ENCODE measurements at places on chromosomes 1 and 21.
A peak's percentile ranks its signal among the peaks of the same experiment; 100 is the strongest.

- no peak for DNase-seq
Observed at GRCh38 chr1:44609768-44610526, 64.3 kb downstream of the TMEM53 start.

- no peak for DNase-seq
Observed at GRCh38 chr1:238396140-238396539, 505.4 kb upstream of the ZP4 start.

GRCh38 chr1:187626056-187626455, 797.3 kb downstream of the PLA2G4A start:
- no peak for DNase-seq

DNA sequence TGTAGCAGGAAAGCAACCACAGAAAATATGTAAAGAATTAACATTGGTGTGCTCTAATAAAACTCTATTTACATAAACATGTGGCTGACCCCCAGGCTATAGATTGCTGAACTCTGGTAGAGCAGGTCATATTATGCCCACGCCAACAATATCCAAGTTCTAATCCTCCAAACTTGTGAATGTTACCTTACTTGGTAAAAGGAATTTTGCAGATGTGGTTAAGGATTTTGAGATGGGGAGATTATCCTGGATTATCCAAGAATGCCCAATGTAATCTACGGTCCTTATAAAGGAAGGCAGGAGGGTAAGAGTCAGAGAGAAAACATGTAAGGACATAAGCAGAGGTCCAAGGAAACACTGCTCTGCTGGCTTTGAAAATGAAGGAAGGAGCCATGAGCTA, 201.0 kb downstream of the USH2A start:
- no peak for DNase-seq

GRCh38 chr1:153532769-153533599, 2.8 kb downstream of the S100A6 start:
- no peak for DNase-seq

DNA sequence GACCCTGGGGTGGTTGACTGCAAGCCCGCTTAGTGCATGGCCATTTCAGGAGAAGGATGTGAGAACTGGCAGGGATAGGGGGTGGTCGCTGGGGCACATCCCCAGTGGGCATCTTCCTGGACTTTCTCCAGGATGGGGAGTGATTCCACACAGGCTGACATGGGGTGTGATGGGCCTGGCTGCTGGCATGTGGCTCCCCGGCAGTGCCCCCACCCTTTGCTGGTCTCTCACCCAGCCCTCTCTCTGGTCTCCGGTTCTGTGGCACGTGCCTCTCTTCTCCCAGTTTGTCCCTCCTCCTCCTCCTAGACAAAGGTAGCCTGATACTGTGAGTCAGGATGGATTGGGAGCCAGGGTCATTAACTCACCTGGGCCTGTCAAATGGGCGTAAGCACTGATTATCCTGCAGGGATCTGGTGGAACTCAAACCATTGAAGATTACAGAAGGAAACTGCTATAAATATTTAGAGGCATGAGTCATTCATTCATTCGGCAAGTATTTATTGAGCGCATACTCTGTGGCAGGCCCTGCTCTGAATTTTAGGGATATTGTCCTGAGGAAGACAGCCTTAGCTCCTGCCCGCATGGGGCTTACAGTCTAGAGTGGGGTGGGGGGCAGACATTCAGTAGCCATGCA, 23.6 kb upstream of the EPS8L3 start:
- DNase-seq: no peak

DNA sequence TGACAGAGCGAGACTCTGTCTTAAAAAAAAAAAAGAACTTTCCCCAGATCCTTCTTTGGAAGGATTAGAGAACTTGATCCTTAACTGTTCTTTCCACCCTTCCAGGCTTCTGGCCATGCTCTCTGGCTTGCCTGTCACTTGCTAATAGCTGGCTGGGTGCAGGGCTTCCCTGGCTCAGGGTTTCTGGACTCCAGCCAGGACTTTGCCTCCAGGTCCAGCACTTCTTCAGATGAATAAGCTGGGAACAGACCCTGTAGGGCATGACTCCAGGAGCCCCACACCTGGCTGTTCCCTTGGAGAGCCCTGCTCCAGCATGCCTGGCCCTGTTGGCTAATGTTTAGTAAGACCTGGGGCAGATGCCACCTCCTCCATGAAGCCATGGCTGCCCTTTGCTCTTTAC, 3.3 kb upstream of the NT5C1A start:
- DNase-seq: no peak

GRCh38 chr1:14788080-14788479, 189.6 kb downstream of the KAZN start:
- no peak for DNase-seq

DNA sequence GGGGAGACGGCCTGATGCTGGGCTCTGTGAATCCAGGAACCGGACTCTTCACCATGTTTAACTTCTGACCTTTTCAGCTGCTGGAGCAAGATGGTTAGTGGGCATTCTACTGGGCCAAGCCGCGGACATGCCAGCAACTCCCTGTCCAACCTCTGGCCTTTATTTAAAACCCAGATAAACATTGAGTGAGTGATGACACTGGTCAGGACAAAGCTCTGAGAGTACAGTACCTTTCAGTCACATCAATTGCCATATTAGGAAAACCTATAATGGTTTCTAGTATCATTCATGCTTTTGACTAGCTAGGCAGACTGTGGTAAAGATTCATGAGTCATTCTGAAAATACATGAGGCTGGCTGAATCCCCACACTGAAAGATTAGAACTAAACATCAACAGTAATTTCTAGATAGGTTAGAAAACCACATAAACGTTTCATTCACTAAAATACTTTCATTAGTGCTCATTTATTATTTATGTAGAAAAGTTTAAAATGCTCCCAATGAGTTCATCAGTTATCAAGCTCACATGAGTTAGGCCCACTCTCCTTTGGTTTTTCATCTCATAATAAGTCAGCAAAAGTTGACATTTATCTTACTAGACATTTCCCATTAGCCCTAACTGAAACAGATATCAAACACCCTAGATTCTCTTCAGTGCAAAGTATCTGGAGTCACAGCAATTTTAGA, 7.1 kb upstream of the ACTA1 start:
- DNase-seq: no peak

DNA sequence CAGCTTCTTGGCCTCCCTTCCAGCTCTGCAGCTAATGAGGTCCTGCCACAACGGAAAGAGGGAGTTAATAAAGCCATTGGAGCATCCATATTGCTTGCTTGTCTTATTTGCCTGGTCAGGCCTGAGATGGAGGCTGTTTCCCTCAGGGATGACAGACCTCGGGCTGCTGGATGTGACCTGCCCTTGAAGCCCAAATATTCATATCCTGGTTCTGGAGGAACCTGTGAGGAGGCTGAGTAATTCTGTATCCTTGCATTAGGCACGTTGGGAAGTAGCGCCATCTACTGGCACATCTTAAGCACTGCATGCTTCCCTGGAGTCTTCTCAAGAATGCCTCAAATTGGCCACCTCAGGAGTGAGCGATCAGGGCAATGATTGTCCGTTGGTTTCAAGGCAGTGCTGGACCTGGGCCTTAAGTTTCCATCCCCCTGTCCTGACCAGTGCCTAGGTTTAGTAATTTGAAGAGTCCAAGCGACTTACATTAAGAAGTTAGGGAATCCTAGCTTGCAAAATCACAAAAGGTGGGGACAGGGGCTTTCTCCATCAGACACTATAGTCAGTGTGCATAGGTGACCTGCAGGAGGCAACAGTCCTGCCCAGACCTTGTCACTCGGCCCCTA, 13.8 kb upstream of the NASP start:
- peak; percentile 39 for DNase-seq

- no peak for DNase-seq
Observed at GRCh38 chr1:47559944-47560695, 122.3 kb downstream of the FOXD2 start.

DNA sequence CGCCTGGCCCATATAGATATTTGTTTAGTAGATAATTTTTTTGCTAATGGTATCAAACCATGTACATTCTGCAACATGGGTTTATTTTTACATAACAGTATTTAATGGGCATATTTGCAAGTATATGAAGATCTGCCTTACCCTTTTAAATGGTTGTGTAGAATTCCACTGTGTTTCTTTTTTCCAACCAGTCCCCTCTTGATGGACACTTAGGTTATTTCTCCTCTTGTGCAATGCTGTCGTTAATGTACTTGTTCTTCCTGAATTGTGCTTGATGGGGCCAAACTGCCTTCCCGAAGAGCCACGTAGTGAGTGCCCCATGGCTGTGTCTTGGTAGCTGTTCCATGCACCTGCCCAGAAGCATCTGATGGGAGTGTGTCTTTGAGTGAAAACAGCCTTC, 39.4 kb upstream of the EFHD2 start:
- DNase-seq: no peak
